ENCODE measurements at places on chromosomes 11 and 22.

DNA sequence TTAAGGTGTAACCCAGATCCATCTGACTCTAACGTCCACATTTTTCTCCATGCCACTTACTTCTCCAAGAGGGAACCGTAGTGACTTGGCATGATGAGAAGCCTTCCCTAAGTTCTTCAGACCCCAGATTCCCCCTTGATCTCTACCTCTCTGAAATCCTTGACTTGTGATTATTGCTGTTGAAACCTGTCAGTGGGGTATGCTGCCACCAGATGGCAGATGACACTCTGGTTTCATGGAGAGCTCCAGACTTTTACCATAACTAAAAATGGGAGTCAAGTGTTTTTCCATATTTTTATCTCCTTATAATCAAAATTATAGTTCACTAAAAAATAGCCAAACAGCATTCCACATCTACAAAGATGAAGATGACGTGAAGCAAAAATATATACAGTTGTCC is 504.2 kb downstream of the SOX6 start:
- DNase-seq: no peak

DNA sequence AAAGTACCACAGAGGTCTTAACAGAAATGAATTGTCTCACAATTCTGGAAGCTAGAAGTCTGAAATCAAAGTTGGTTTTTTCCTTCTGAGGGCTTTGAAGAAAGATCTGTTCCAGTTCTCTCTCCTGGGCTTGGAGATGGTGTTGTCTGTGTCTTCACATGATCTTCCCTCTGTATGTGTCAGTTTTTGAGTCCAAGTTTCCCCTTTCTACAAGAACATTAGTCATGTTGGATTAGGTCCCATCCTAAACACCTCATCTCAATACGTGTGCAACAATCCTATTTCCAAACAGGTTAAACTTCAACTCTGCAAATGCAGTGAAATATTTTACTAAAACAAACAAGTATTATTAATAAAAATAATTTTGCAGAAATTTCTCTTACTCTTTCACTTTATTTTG is 3.1 kb upstream of the PTS start:
- DNase-seq: no peak

GRCh38 chr11:69151836-69152235 is 3.9 kb upstream of the SMIM38 start:
- no peak for DNase-seq

DNA sequence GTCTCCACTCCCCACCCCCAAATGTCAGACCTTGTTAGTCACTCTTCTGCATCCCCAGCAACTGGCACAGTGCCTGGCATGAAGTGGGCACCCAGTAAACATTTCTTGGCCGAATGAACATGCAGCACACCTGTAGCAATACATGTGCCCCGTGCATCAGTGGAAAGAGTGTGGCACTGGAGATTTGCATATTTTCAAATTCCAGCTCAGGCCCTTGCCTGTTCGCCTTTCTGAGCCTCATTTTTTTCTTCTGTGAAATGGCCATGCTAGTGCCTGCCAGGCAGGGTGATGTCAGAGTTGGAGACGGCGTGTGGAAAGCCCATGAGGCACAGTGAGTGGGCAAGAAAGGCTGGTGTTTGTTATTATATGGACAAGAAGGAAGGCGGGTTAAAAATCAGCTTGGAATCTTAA is 38.7 kb downstream of the CD82 start:
- DNase-seq: no peak

DNA sequence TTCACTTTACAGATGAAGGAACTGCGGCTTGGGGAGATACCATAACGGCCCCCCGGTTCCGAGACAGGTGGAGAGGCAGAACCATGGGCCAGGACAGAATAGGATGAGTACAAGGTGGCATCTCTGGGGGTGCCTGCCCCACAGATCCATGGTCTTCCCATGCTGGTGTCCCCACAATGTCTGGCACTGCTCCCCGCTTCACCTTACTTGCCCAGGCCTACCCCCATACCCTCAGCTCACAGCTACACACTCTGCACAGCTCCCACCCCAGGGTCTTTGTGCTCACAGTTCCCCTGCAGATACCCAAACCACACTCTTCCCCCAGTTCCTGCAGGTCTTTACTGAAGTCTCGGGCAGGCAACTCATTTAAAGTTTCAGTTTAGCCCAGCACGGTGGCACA is 11.4 kb upstream of the DGCR8 start:
- DNase-seq: no peak

Measured in stimulated activated CD4-positive, alpha-beta T cell treated with anti-CD3 and anti-CD28 coated beads, Interleukin-12 subunit alpha, Interleukin-12 subunit beta, amount 100 ng/mL, for 4 hours (primary cell).